ENCODE measurements at places on chromosomes 11 and 22.
A peak's percentile ranks its signal among the peaks of the same experiment; 100 is the strongest.

DNA sequence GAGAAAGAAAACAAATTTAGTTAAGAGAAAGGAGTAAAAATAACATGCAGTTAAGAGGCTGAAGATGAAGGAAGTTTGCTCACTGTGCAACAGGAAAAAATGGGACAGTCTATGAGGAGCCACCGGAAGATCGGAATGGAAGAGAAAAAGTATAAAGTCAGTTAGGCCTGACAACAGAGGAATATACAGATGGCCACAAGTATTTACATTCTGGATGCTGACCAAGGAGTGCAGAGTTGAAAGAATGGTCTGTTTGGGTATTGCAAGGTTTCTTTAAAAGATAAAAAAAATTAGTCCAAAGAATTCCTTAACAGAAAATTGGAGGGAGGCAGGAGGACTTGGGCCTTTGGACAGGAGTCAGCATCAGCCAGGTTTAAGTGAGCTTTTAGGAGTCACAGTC is 37.5 kb downstream of the RBFOX2 start:
- DNase-seq = no peak

GRCh38 chr11:95147364-95147905 is 57.8 kb downstream of the ENDOD1 start:
- peak; percentile 45 for DNase-seq

DNA sequence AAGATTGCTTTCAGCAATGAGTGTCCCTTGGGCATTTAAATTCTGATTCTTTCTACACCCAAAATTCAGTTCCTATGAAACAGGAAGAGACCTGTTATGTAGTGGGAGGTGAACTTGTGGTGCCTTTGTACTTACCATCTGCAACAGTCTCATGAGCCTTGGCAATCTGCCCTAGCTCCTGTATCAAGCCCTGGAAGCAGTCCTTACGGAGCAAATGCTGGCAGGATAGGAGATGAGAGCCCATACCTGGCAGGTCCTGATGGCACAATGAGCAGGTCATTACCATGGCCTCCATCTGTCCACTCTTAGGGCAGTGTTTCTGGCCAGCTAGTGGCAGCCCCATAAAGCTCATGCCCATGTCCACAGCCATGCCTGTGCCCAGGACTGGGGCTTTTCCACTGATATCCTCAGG is 10.8 kb downstream of the TRIM66 start:
- DNase-seq = no peak

DNA sequence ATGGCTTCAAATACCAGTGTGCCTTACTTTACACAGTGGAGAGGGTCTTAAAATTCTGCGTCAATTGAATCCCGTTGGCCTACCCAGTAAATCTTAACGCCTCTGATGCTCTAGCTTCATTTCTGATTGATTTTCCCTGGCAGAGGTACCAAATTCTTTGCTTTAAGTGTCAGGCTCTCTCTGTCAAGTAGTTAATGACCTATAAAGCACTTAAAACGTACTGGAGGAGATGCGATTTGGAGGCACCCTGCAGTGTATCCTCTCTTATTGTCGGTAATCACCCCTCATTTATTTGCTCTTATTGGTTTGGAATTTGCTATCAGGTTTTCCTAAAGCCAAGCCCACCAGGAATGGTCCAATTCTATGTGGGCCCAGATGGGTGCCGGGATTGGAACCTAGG is 59.2 kb downstream of the NFAM1 start:
- no peak for DNase-seq

GRCh38 chr22:46038516-46039430 is 61.8 kb upstream of the WNT7B start:
- no peak for DNase-seq

DNA sequence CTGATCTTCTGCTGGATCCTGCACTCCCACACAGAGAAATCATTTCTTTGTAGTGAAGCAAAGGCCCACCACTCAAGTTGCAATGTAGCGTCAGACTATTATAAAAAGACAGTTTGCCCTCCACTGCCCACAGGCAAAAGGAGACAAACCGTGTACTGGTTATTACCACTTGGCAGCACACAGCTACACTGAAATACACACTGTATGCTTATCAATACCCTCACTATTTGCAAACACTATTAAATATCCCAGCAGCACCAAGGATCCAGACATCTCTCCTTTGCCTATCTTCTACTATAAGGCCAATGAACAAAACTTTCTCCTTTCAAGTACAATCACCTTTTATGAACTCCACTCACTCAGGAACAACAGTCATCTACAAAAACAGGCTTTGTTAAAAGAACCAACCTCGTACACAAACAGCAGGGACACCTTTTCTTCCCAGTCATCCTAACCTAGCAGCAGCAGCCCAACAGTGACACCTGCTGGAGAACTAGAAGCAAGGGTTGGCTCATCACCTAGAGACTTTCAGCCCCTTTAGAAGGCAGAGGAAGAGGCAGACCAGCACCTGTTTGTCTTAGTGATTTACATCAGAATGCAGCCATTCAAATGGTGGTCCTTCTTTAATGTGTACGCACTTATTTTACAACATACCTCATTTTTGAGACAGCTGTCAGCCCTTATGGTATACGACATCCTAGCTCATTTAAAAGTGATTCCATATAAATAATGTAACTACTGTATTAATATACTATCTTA is 56.1 kb downstream of the AMBRA1 start:
- DNase-seq = peak; percentile 64
